ENCODE measurements at places on chromosomes 3 and 15.

DNA sequence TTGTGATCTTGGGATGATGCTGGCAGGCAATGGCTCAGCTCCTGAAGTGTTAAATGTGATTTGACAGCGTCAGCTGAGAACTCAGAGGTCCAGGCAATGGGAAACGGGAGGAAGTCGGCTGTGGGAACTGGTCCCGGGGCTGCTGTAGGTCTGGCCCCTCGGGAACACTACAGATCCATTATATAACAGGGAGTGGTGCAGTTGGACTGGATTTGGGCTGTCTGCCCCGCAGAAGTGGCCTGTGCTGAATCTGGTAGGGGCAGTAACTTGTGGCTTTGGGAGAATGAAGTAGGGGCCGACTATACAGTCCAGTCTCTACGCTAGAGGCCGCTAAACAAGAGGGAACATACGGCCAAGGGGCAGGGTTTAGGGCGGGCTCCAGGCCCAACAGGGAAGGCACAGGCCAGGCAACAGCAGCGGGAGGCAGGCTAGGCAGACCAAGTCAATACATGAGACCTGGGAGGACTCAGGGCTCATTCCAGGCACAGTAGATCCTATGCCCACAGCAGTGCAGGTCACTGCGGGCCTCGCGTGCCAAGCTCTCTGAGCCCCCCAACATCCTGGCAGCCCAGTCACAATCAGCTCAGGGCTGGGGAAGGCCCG, 20.3 kb upstream of the IL16 start:
- peak; percentile 75 for DNase-seq

GRCh38 chr3:118890206-118890605, 144.4 kb downstream of the IGSF11 start:
- no peak for DNase-seq

GRCh38 chr3:41330465-41330864, 131.2 kb downstream of the CTNNB1 start:
- DNase-seq = no peak

GRCh38 chr3:10249833-10250232, 1.6 kb downstream of the TATDN2 start:
- no peak for DNase-seq

DNA sequence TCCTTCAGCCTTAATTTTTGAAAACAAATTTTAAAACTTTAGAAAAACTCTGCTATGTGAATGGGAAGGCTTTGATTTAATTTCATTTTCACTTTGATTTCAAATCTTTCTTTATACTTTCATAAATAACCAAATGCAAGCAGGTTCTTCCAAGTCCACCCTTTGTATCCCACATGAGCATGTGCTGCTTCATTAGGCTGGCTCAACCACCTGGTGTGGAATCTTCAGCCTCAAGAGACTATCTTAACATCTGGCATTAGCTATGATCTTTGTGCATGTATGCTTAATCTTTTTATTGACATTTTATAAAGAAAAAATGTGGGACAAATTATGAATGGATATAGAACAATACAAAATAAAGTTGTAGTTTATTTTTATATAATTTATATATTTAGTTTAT, 81.8 kb upstream of the MLF1 start:
- no peak for DNase-seq

GRCh38 chr3:143249014-143249413, 129.4 kb downstream of the CHST2 start:
- DNase-seq = no peak

- no peak for DNase-seq
Measured at GRCh38 chr3:143158014-143158988, 38.7 kb downstream of the CHST2 start.

- DNase-seq = no peak
Measured at GRCh38 chr15:95669146-95669922, 661.2 kb upstream of the NR2F2 start.

GRCh38 chr3:156483961-156484787, 70.7 kb downstream of the SSR3 start:
- no peak for DNase-seq

DNA sequence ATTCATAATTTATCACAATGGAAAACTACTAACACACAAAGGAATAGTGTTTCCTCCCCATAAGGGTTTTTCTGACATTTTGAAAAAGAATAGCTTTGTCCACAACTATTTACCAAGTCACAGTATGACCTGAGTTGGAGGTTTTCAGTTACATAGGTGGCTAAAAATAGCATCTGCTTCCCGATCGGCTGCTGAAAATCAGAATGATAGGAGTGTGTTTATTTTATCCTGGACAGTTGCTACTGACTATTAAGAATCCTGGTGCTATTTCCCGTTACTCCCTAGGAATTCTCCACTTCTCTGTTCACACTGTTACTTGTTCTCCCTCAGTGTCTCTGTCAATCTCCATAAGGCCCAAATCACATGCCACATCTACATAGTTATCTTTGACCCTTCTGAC, 353.9 kb upstream of the RARB start:
- DNase-seq = no peak

DNA sequence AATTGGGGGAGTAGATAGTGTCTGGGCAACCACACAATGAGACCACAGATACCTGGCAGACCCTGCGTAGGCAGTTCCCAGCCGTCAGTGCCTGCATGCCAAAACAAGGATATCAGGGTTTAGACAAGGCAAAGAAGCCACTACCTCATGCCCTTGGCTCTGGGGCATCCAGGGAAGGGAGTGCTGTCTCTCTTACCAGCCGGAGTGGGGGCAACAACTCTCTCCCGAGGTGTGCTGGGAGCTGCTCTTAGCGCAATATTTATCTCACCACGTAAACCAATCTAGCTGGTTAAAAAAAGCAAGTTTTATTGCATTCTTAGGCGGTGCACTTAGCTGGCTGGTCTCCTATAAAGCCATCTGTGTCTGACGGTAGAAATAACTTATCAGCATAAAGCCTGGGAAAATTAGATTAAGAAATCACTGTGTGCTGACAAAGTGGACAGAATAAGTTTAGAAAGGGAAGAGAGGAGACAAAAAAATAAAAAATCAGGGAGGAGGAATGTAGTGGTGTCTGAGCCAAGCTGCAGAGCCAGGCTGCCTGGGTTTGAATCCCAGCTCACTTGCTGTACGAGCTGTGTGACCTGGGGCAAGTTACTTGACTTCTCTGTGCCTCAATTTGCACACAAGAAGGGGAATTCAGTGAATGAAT, 273.2 kb downstream of the PDZRN3 start:
- DNase-seq = no peak

DNA sequence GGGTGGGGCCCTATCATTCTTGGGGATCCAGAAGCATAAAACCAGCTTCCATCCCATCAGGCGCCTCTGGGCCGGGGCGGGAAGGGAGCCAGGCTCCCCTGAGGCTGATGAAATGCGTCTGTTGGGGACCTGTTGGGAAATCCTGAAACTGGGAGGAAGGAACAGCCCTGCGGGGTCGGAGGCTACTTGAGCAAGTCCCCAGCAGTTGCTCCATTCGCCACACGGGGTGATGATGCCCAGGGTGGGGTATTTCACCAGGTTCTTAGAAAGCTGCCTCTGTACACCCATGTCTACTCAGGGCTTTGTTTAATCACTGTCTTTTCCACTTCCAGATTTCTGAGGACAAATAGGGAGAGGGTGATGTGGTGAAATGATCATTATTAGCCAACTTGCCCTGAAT, 25.4 kb upstream of the TSEN2 start:
- no peak for DNase-seq

DNA sequence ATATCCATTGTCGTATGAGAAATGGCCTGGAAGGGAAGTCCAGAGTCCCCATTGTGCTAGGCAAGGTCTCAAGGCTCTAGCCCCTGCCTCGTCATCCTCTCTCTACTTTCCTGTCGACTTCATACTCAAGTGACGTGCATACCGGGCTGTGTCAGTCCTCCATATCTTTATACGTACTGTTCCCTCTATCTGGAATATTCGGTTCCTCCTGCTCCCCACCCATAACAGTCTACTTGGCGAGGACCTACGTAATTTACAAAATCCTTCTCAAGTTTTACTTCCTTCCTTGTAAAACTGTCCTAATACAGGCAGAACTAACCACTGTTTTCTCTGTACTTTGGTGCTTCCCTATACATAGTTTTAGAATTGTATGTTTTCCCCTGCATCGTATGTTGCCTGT, 2.2 kb upstream of the ALPK3 start:
- no peak for DNase-seq

- no peak for DNase-seq
Measured at GRCh38 chr3:194167480-194168282, 31.7 kb downstream of the HES1 start.

- no peak for DNase-seq
Measured at GRCh38 chr15:82810890-82811426, 1.5 kb downstream of the WHAMM start.

DNA sequence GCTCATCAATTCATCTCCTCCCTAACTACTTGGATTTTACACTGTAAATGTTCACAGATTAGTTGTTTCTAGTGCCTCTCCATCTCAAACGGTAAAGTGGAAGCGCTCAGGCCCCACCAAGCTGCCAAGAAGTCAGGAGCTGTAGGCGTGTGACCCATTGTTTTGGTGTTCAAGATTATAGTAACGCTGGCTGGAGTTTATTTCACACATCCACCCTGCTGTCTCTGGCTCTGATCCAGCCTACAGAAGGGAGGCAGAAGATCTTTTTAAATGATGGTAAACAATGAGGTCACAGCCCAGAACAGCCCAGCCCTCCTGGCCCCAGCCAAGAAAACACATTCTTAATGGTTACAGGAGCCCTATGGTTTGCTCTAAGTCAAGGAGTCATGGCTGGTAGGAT, 25.7 kb upstream of the GALNT15 start:
- DNase-seq = peak; percentile 69

DNA sequence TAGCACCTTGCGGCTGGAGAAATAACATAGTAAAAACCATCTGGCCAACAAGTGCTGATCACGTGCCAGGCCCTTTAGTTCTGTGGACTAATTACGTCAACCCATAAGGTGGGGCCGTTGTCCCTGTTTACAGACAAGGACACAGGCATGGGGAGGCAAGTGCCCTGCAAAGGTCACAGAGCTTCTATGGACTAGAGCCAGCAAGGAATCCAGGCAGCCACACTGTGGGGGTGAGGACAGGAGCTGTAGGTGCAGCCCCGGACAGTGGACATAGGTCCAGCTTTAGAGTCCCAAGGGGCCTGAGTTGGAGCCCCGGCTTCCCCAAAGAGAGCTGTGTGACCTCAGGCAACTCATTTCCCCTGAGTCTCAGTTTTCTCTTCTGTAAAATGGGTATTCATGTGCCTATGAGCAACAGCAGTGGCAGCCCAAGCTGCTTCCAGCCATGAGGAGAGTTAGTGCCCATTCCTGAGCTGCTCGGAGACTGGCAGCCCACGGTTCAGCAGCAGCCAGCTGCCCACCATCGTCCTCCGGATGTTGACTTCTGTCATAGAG, 13.9 kb downstream of the CHST13 start:
- peak; percentile 25 for DNase-seq

All from psoas muscle (tissue), 8 donors.